ENCODE measurements at places on chromosomes 2 and 18.

DNA sequence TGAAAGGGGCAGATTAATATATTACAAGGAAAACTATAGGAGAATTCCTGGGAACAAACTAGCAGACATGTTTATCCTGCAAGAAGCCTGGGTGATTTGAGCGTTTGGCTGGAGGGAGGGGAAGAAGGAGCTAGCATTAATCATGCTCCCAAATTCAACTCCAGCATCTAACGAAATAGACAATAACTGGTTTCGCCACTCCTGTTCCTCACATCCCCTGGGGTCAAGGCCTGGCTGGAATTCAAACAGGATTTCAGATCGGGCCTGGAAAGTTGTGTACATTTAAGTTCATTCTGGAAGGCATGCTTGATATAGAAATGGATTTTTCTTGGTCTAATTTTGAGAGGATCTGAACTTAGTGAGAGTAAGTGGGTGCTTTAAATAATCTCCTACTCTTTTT is 126.1 kb upstream of the CTAGE1 start:
- no peak for DNase-seq

DNA sequence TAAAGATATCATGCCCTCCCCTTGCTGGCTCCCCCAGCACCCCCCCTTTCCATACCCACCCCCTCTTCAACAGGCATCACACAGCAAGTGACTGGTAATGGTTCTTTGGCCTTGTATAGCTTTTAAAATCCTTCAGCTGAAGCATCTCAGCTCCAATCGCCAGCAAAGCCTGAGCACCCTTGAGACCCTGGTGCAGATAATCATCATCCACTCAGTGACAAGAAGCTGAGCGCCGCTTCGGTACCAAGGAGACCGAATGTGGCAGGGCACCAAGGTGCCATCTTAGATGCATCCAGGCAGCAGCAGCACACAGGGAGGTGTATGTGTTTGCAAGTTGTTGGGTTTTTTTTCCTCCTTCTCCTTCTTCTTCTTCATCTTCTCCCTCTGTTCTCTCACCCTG is 232.7 kb downstream of the BCL11A start:
- no peak for DNase-seq

- peak; percentile 95 for DNase-seq
Measured at GRCh38 chr18:44586782-44587524, 93.7 kb upstream of the SETBP1 start.

DNA sequence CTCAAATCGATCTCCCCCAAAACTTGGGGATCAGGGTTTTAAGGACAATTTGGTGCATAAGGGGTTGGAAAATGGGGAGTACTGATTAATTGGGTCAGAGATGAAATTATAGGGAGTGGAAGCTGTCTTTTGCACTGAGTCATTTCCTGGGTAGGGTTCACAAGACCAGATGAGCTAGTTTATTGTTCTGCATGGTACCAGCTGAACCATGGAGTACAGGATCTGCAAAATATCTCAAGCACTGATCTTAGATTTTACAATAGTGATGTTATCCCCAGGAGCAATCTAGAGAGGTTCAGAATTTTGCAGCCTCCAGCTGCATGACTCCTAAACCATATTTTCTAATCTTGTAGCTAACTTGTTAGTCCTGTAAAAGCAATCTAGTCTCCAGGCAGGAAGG is 73.1 kb downstream of the CPO start:
- DNase-seq: no peak

GRCh38 chr2:2173633-2174032 is 157.4 kb downstream of the MYT1L start:
- DNase-seq: no peak

Measured in cerebellar cortex (tissue), 1 donor.